NCI-H1092 treated with DMSO at 0.1 percent for 48 hours (cell line): ENCODE measurements at places on chromosomes 6 and 20.

DNA sequence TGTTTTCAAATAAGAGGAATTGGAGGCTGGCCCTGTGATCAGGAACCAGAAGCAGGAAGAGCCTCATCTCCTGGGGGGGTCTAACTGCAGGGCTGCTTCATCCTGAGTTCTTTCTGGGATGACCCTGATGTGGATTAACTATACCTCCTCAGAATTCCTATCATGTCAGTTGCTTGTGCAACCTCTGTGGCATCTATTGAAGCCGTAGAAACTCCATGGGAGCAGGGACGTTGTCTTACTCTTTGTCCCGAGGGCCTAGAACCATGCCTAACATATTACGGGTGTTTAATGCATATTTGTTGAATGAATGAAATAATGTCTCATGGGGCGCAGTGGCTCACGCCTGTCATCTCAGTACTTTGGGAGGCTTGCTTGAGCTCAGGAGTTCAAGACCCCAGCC is 110.1 kb upstream of the AGPAT4 start:
- DNase-seq, result no peak

DNA sequence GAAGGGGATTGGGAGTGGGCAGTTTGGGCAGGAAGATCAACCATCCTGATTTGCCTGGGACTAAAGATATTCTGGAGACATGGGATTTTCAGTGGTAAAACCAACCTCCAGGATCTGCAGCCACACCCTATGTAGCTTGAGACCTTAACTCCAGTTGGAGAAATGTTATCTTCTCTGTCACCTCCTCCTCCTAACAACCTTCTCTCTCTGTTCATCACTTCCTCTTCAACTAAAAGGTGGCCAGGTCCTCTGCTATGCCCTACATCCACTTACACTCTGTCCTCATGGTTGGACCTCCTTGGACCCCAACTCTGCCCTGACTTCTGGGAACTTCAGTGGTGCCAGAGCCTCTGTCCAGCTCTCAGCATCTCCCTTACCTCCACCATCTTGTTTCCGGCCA is 42.0 kb upstream of the SLC9A8 start:
- DNase-seq, result no peak

DNA sequence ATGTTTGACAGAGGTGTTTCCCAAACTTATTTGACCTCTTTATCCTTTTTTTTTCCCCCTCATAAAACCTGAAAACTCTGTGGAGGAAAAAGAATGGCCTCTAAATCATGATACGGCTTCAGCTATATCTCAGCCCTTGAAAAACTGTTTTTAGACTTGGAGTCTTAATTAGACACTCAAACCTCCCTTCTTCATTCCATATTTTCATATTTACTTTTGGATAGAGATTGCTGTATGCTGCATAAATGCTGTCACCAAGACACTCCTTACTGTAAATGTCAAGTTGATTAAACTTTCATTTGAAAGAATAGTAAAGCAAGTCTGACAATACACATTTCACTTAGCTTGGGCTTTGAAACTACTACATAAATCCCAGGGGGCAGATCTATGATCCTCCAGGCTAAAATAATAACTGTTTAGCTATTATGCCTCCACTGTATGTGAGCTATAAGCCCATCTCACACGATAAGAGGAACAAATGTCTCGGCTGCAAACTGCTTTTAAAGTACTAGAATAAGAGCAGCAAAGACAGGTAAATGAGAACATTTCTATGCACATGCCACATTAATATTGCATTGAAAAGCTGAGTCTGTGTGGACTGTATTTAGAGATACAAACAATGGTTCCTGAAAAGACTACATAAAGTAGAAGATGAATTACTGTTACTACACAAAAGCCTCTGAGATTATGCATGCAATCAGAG is 141.3 kb upstream of the HMGN3 start:
- no peak for DNase-seq

GRCh38 chr6:143034689-143035334 is 25.9 kb upstream of the AIG1 start:
- no peak for DNase-seq

DNA sequence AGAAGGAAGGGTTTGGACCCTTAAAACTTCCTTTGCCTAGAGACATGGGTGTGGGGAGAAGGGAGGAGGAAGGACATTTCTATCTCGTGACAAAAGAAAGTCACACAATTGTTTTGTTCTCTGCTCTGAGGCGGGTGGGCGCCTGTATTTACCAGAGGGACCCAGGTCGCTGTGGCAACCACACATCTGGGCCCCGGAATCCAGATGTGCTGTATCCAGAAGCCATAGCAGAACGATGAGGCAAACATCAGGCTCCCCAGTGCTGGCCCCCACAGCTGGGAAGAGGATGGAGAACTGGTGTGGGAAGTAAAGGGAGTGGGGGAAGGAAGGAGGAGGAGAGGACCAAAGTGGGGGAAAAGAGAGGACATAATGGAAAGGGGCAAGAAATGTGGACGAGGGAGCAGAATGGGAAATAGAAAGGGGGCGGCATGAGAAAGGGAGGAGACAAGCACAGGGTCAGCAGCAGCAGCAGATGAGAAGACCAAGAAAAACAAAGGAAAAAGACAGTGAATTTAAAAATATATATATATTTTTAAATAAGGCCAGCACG is 3.4 kb upstream of the TNXB start:
- no peak for DNase-seq

DNA sequence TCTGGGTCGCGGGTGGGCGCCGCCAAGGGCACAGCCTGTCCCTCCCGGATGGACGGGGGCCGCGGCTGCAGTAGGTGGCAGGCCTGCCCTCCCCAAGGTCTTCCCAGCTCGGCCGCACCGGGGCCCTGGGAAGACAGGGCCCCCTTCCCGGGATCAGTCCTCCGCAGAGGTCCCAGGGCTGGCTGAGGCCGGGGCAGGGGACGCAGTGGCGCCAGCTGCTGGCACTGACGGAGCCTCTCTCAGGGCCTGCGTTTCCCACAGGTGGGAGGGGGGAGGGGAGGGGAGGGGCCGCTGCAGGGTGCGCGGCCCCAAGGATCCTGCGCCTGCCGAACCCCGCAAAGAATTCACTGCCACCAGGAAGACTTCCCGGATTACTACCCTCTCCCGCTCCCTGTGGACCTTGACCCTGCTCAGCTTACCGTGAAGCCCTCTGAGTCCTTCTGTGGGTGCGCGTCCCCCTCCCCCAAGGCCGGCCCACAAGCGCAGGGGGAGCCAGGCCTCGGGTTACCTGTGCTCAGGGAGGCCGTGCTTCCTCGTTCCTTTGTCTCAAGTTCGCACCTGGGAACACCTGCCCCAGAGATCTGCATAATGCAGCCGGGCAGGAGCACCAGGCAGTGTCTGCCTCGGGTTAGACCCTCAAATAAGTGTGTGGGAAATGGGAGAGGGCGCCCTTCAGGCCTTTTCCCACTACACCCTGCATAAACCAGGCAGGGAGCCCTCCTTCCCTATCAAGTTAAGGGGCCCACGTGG is 5.1 kb downstream of the LZTS3 start:
- no peak for DNase-seq

DNA sequence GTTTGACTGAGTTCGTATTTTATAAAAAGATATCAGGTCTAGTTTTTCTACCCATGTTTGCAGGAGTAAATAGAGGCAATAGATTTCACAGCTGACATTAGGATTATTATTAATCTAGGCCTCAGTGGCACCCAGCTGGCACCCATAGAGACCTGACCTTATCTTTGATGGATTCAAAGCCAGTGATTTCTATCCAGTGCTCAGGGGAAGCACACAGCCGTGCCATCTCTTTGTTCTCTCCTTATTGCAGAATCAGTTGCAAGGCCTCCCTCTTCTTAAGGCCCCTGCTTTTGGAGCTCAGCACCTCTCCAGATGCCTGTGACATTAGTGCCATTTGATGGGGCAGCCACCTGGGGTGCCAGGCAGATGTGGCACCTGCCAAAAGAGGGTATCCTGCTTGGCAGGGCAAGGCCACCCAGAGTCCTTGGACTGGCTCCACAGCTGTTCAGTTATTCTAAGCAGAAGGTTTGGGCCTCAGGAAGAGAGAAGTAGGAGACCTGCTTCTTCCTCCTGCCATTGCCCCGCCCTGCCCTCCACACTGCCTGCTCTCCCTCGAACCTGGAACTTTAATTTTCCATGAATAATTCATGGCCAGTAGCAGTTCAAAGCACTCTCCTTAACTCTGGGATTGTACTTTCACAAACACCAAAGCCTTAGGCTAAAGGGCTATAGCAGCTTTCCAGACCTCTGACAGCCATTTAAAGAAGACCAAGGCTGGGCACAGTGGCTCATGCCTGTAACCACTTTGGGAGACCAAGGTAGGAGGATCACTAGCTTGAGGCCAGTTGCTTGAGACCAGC is 206.3 kb downstream of the ZDHHC14 start:
- no peak for DNase-seq

GRCh38 chr6:158565122-158565429 is 5.2 kb downstream of the TMEM181 start:
- DNase-seq, result no peak

- DNase-seq, result no peak
Observed at GRCh38 chr6:142459271-142459670, 157.5 kb downstream of the ADGRG6 start.
